Activated T-cell treated with anti-CD3 and anti-CD28 coated beads for 1 hour (primary cell): ENCODE measurements at places on chromosomes 6 and 20.

DNA sequence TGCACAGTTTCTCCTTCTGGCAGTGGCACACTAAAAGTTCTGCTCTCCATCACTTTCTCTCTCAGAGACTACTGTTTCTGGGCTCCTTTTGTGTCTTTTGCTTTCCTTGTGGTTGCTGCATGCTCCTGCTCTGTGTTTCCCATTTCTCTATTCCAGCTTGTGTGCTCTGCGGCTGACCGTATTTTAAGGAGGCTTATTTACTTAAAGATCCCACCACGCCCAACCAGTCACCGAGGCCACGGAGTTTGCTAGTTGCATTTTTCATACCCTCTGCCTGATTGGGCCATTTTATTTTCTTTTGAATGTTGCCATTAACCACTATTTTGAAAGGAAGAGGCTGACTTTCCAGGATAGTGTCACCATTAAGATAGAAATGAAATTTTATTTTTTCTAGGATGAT, 626.4 kb upstream of the MMS22L start:
- no peak for DNase-seq

DNA sequence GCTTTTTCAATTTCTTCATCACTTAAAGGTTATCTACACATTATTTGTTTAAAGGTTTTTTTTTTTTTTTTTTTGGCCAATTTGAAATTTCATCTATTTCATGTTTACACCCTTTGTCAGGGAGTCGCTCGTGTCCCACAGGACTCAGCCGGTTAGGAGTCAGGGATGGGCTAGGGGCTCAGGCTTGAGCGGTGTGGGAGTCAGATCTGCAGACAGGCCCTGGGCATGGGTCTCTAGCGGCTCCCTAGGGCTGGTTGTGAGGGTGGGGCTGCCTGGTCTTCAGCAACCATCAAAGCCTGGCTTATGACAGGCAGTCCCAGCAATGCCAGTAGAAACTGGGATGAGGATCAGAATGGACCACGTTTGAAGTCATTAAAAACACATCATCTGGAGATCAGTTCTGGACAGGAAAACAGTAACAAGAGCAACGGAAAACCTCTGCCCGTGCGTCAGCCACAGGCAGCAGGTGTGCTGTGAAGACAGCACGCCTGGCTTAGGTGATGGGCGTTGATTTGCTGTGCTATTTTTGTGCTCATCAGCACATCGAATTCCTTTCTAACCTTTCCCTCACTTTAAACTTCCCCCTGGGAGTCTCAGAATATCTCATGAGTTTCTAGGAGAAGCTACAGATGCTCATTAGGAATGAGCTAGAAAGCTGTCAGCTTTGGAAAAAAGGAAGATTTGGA, 91.3 kb upstream of the MPC1 start:
- DNase-seq = no peak

GRCh38 chr6:125714441-125715090, 34.9 kb upstream of the HEY2 start:
- no peak for DNase-seq

DNA sequence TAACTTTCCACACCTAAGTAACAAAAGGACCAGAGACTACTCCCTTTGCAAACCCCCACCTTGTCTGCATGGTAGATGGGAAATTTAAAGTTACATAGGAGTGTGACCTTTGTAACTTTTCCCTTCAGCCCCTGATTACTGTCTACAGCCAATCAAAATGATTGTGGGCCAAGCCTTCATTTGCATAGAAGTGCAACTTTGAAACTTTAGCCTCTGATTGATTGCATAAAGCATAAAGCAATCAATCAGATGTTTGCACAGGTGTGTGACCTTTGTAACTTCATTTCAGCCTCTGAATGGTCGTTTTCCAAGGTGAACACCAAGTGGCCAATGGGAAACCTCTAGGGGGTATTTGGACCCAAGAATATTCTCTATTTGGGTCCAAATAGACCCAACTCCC, 46.1 kb downstream of the PRKN start:
- DNase-seq = no peak

GRCh38 chr6:45388328-45388727, 10.6 kb upstream of the SUPT3H start:
- DNase-seq = no peak

DNA sequence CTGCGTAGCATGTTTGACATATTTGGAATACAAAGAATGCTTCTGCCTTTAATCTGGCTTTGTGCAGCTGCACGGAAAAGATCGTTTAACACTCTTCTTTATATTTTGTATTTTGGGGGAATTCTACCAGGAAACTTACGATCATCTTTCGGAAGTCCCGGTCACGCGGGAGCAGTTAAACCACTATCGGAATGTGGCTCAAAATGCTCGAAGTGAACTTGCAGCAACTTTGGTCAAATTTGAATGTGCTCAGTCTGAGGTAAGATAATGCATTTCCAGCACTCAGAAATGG, 42.3 kb downstream of the CCDC170 start:
- no peak for DNase-seq

DNA sequence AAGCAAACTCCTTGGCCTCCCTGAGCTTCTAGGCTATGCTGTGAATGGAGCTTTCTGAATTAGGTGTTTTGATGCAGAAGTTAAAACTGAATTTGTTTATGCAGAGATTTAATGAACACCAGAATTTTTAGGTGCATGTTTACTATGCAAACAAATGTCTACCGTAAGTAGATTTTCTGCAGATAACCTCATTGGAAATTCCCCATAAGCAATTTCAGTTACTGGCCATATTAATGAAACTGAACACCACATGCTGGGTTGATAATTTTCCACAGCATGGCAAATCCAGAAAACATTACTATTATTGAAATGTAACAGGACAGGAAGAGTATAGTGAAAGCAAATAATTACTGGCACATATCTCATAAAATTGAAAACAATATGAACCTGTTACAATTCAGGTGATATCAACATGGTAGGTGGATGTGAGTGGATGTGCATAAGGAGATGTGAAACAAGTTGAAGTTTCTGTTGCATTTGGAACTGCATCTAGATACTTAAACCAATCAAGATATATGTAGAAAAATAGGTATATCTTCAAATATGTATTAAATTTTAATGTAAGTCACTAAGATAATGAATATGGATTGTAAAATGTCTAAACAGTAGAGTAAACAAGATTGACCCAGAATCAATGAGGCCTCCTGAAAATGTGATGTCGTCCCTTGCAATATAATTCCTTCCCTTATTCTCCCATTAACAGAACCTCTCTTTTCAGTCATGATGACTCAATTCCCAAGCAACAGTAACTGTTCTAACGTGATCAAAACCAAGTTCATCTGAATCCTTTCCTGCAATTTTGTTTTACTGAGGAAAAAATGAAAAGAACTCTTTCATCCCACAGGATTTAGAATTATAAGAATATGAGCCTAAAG, 11.0 kb downstream of the PTCHD4 start:
- no peak for DNase-seq

DNA sequence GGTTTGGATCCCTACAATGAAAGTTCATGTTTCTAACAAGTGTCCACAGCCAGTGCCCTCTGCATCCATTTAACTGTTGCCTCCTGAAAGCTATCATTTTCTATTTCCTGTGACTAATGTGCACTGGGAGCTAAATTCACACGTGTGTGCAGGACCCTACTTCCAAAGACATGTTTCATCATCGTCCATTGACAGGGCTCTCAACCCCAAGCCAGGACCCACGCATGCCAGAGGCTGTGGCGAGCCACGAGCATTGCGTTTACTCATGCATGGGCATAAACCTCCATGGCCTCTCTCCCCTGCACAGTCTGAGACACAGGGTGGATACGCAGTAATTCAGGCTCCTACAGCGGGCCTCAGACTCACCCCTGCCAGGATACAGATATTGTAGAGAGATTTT, 153.2 kb downstream of the MAFB start:
- DNase-seq = no peak

- no peak for DNase-seq
These were observed 848.5 kb upstream of the MAN1A1 start for GRCh38 chr6:120198033-120198432.

DNA sequence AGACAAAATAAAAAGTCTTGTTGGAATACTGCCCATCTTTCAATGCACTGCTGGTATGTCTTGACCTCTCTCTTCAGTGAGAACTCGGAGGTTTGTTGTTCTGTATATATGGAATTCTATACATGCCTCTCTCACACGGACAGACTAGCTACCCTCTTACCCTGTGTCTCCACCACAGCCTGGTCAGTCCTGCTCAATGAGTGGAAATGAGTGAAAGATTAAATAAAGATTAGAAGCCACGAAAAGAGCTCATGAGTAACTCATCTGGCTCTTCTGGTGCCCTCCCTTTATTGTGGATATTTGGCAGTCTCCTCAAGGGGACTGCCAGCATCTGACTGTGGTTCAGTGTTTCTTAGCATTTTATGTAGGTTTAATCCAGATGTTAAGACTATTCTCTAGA, 262.8 kb upstream of the MAP3K7 start:
- DNase-seq = no peak

- DNase-seq = no peak
These were observed 375.5 kb downstream of the LMBRD1 start for GRCh38 chr6:69421269-69421668.

GRCh38 chr6:128731249-128732165, 151.4 kb upstream of the LAMA2 start:
- no peak for DNase-seq

- no peak for DNase-seq
These were observed 12.9 kb downstream of the TPMT start for GRCh38 chr6:18141805-18142590.

GRCh38 chr6:137025786-137026730, 18.7 kb downstream of the IL20RA start:
- DNase-seq = no peak

- DNase-seq = no peak
These were observed 158.9 kb upstream of the OLIG3 start for GRCh38 chr6:137652961-137653705.

GRCh38 chr6:1094306-1094705, 217.6 kb upstream of the FOXQ1 start:
- no peak for DNase-seq

- DNase-seq = peak; percentile 60
These were observed 200.7 kb downstream of the BCAS1 start for GRCh38 chr20:53869466-53870258.

GRCh38 chr20:45153752-45154151, 20.9 kb upstream of the PI3 start:
- no peak for DNase-seq

DNA sequence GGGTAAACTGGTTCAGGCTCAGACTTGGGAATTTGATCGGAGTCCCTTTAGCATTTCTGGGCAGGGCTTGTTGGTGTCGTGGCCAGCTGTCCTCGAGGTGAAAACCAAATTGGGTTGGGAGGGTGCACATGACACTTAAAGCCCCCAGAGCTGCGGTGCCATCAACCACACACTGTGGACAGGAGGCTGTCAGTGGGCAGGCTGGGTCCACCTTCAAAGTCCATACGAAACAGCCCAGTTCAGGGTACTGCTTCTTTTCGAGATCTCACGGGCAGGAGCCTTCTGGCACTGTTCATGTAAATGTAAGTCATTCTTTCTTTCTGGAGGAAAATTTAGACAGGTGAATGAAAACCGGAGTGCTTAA, 7.0 kb downstream of the SYNJ2 start:
- DNase-seq = no peak

GRCh38 chr20:23602241-23602640, 3.5 kb downstream of the CST9 start:
- DNase-seq = no peak

- no peak for DNase-seq
These were observed 328.1 kb upstream of the ARID1B start for GRCh38 chr6:156449128-156449527.

DNA sequence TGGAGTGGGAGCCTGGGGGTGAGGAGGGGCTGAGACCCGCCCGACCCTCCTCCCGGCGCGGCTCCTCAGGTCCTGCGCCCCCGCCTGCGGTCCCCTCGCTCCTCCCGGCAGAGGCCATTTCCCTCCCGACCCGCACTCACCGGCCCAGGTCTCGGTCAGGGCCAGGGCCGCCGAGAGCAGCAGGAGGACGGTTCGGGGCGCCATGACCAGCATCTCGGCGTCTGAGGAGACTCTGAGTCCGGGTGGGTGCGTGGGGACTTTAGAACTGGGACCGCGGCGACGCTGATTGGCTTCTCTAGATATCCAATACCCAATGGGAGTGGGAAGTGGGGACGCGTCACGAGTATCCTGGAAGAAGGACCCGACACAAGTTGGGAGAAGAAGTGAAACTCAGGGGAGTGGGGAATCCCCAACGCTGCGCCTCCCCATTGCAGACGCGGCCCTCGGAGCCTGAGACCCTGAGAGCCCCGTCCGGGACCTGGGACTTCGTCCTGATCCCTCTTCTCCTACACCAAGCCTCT, at the start of gene HLA-B:
TSS of gene HLA-B (minus strand) at position 234 of the 521 bp plus-strand sequence. CDS start at position 213, 21 bp downstream.
- peak; percentile 66 for DNase-seq

DNA sequence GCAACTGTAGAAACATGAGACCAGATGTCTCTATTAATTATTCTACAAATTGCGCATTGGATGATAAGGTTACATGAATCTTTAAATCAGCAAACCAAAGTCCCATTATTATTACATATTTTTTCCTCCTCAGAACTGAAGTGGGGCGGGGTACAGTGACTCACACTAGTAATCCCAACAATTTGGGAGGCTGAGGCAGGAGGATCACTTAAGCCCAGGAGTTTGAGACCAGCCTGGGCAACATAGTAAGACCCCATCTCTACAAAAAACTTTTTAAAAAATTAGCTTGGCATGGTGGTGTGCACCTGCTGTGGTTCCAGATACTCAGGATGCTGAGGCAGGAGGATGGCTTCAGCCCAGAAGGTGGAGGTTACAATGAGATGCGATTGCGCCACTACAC, 29.0 kb downstream of the HFE start:
- DNase-seq = no peak

GRCh38 chr20:2350606-2351005, 30.1 kb upstream of the TGM6 start:
- DNase-seq = no peak

- no peak for DNase-seq
These were observed 128.5 kb downstream of the HFE start for GRCh38 chr6:26215585-26216358.

- DNase-seq = no peak
These were observed 3.6 kb upstream of the CASP8AP2 start for GRCh38 chr6:89826029-89826528.

DNA sequence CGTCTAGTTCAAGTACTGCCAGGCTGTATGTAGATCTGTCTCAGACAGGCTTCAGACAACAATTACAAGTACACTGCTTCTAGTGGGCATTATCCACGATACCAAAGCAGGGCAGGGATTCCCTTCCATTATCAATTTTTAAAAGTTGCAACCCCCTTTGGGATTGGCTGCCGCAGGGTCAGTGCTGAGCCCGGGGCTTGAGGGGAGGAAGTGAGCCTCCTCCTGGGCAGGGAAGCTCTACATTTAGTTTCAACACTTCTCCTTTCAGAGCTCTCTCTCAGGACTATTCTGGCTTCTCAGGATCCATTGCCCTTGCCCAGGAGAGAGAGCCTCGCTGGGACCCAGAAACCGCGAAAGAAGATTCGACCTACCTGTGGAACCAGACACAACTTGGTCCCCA, 1.5 kb downstream of the HTR1B start:
- no peak for DNase-seq

GRCh38 chr6:111781041-111781708, 92.1 kb downstream of the FYN start:
- no peak for DNase-seq
